ENCODE measurements at places on chromosomes 2 and 18. TPM values are rescaled to one million over a fixed set of nuclear protein-coding genes. Genes with fewer than 3 reads are reported as not detected.

GRCh38 chr2:50333529-50334228 lies 698.3 kb downstream of the NRXN1 start:
- DNase-seq: no peak

DNA sequence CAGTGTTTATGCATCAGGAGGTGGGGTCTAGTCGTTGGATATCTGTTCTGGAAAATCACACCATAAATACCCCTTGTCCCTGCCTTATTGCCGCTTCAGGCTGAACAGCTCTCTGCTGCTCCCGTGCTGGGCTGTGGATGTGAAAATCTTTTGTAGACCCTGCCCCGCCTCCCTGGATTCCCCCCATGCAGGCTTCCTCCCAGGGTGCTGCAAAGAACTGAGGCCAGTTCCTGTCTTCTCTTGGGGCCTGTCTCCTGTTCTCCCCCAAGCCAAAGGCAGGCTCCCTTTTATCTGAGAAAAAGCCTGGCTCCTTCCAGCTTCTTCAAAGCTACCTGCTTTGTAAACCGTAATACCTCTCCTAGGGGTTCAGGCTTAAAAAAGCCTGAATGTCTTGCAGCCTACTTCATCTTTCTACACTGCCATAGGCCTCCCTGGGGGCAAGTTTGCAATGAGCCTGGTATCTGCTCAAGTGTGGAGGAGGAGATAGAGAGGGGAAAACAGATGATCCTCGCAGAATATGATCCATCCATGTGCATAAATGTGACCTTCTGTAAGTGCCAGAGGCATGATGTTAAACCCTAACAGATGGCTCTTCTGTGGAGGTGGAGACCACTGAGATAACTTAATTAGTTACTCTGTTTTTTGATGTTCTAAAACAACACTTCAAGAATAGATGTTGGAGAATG lies 55.3 kb downstream of the VWA3B start:
- DNase-seq: no peak

The CNGA3 gene
- total RNA-seq: not detected

DNA sequence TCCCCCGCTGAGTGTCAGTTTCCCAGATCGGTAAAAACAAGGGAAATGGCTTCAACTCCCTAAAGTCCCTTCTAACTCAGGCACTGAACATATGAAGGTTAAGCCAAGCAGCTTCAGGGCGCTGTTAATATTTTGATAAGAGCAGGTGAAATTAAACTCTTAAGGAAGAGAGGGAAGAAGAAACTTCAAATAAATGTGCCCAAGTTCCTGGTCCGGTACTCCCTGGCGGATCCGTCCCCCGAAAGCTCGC lies 564 bp downstream of the TRABD2A start:
- DNase-seq: no peak

DNA sequence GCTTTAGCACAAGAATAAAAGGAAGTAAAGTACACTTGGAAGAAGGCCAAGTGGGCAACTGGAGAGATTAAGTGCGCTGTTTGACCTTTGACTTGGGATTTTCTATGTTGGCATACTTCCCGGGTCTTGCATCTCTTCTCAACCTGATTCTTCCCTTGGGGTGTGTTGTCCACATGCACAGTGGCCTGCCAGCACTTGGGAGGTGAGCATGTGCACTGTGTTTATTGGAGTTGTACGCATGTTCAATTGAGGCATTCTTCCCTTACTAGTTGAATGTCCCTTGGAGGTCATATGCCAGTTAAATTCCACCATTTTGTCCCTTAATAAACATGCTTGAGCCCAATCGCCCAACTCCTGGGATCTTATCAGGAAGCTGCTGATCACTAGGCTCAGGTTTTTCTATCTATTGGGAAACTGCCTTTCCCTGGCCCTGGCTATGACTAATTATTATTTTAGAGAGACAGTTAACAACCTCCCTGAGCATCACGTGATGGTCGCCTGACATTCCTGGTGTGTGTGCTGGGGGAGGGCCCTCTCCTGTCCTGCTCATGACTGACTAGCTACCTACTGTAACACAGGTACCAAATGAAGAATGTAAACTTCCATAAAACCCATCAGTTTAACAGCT lies 62.5 kb upstream of the RAPGEF4 start:
- DNase-seq: no peak

GRCh38 chr18:13579874-13580273 lies 146.5 kb downstream of the FAM210A start:
- no peak for DNase-seq

DNA sequence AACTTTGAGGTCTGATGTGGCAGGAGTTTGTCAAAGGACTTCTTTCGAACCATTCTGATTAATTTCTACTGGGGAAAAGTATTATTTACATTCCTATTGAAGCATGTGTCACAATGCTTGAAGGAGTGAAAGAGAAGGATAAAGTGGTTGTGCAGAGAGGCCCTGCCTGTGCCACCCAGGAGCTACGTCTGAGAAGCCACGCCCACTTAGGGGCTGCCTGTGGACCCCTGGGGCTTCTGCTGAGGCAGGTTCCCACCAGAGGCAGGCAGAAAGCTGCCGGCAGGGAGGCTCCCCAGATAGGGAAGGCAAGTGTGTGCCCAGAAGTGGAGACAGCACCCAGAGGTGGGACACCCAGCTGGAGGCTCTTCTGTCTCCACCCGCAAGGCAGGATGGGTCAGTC lies 47.4 kb downstream of the GBX2 start:
- no peak for DNase-seq

GRCh38 chr2:16215902-16216557 lies 275.7 kb downstream of the MYCN start:
- DNase-seq: peak; percentile 39

DNA sequence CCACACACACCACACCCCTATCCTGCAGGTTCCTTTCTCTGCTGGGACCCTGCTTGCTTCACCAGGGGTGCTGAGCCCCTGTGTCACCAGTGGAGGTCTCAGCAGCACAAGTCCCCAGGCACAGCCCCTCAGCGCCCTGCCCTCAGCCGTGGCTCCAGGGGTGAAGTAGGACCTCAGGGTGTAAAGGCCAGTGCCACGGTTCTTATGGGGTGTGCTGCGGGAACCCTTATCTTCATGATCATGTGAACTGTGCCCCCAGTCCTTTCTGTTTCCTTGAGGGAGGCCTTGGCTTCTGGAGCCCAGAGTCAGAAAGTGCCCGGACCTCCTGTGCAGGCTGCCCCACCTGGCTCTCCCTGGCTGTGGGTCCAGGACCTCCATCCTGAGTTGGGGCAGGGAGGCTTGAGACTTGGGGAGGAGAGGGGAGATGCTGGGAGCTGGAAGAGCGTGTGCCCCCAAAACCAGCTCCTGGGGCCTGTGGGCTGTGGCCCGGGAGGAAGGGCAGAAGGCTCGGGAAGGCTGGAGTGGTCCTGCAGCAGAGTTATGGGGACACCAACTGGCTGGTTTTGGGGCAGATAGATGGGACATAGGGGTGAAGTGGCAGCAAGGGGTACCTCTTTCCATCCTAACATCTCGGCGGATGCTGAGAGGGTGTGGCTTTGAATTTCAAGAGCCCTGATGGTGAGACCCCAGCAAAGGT lies 20.2 kb upstream of the KLF11 start:
- no peak for DNase-seq

The MARCHF4 gene
- not detected for total RNA-seq

- peak; percentile 7 for DNase-seq
Observed at GRCh38 chr2:171858397-171858958, 35.6 kb downstream of the SLC25A12 start.

- no peak for DNase-seq
Observed at GRCh38 chr2:74130211-74130995, 17.3 kb downstream of the BOLA3 start.

DNA sequence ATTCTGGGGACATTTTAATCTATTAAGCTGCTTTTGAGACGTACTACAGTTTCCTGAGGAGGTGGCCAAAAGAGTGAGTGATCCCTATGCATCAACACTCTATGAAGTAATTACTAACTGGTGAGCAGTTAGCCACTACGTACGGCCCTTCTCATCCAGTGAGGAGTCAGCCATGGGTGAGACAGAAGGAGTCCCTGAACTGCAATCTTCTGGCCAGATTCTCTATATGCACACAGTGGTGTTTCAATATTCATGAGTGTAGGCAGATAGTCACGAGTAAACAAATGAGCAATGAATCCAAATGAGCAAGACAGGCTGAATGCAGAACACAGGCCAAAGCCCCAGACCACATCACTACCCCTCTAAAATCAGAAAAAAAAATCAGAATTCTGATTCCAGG lies 29.8 kb upstream of the TMEM214 start:
- no peak for DNase-seq

DNA sequence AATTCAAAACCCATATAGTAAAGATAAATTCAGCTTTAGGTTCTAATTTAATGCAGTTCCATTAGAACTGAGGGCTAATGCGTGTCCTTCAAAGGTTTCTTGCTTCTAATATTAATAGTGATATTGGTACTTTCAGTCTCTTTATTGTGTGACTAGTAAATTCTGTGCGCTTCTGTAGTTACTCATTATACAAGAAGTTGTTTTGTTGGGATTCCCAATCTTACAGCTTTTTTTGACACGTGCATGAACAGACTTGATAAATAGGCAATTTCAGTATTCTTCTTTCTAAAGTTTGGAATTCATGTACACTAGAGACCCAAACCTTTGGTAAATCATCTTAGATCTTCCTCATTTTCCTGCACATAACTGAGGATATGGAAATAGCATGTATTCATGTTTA lies 71.8 kb downstream of the HAUS1 start:
- DNase-seq: no peak

DNA sequence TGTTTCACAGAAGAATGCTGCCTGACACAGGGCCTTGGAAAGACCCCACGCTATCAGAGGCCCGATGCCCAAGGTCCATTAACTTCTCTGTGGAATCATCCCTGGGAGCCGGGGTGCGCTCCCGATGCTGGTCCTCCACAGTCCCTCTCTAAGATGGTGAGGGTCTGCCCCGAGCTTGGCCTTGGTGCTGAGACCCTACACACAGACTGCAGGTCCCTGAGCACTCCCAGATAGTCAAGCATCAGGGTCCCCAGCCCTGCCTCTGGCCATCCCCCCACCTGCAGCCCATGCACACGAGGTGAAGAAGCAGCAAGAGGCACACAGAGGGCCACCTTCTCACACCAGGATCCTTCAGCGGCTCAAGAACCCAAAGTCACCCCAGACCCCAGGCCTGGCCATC lies 263.3 kb downstream of the MYCN start:
- no peak for DNase-seq

The PSD4 gene
- total RNA-seq: 0.63 TPM

The LYPD6 gene
- total RNA-seq: 0.53 TPM

DNA sequence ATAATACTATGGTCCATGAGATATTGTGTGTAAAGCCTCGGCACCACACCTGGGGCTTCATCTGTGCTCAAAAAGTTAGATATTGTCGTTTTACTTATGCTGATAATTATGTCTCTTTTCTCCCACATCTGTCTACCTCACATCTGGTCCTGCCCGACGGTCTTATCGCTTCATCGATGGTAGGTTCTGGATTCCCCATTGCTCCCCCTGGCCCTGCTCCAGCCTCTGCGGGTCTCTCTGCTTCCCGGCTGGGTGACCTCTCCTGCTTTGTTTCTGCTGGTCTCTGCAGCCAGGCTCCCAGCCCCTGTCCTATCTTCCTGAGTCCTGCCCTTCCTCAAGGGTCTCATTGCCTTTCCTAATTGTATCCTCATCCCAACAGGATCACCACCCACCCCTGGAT lies 294.2 kb downstream of the NDUFA10 start:
- DNase-seq: no peak

The ID2 gene
- 61.5 TPM for total RNA-seq

The SERPINB12 gene
- not detected for total RNA-seq

The TDRD15 gene
- 0.16 TPM for total RNA-seq

GRCh38 chr2:241546771-241547498 lies 11.6 kb upstream of the BOK start:
- DNase-seq: no peak

The WNT6 gene
- not detected for total RNA-seq

- peak; percentile 21 for DNase-seq
Observed at GRCh38 chr2:142130111-142131009, 456 bp downstream of the LRP1B start.

- no peak for DNase-seq
Observed at GRCh38 chr18:5998907-5999306, 103.6 kb upstream of the TMEM200C start.

GRCh38 chr18:2642771-2643170 lies 12.8 kb upstream of the SMCHD1 start:
- no peak for DNase-seq

DNA sequence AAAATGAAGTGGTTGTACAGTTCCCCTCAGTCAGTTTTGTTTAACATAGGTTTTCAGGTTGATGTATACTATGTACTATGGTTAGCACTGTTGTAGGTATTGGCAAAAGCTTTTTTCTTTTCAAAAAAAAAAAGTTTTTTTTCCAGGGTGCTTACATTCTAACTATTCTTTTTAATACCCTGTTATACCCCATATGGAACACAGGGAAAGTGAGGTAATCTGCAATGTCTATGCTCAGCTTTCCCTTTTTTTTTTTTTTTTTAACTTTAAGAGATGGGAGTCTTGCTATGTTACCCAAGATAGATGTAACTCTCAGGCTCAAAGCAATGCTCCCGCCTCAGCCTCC lies 590 bp upstream of the CCDC138 start:
- DNase-seq: no peak

DNA sequence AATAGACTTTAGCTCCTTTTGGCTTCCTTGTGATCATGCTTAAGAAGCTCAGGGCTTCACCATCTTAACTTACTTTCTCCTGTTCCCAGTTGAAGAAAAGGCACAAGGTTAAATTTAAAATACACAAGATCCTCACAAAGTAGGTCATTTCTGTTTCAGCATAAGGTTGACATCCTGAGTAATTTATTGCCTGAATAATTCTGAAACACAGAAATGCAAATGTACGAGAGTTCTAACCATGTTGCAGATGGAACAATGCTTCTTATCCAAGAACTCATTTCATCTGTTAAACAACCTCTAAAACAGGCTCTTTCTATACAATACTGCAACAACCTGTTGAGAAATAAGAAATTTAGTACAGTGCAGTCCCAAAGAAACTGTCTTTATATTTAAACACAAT lies 395.2 kb downstream of the BCL11A start:
- DNase-seq: no peak

The PRKAG3 gene
- total RNA-seq: not detected

DNA sequence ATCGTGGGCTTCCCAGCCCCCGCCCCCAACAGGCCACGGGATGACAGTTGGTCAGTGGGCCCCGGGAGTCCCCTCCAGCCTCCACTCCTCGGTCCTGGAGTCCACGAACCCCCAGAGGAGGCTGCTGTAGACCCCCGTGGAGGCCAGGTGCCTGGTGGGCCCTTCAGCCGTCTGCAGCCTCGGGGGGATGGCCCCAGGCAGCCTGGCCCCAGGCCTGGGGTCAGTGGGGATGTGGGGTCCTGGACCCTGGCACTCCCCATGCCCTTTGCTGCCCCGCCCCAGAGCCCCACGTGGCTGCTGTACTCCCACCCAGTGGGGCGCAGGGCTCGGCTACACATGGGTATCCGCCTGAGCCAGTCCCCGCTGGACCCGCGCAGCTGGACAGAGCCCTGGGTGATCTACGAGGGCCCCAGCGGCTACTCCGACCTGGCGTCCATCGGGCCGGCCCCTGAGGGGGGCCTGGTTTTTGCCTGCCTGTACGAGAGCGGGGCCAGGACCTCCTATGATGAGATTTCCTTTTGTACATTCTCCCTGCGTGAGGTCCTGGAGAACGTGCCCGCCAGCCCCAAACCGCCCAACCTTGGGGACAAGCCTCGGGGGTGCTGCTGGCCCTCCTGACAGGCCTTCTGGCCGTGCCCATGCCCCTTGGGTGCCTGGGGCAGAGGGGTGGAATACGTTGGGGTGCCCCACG lies 7.6 kb downstream of the NEU4 start:
- no peak for DNase-seq
